Cardiac atrium fibroblast (primary cell): ENCODE measurements at places on chromosomes 11 and 22. TPM values are rescaled to one million over a fixed set of nuclear protein-coding genes. Genes with fewer than 3 reads are reported as not detected.

MMP12 gene
- total RNA-seq: not detected in 2 replicates

IGLL5 gene
- total RNA-seq: not detected in 2 replicates

PRG3 gene
- total RNA-seq: not detected in 2 replicates

OR52N4 gene
- not detected in 2 replicates for total RNA-seq

SPTBN2 gene
- total RNA-seq: 0.16 TPM in 1 of 2 replicates, not detected in the other

KLHL35 gene
- 2.8 and 15.3 TPM in 2 replicates for total RNA-seq

NAALAD2 gene
- total RNA-seq: 0.65 and 0.90 TPM in 2 replicates

B4GAT1 gene
- total RNA-seq: 23.7 and 28.2 TPM in 2 replicates

DDIAS gene
- total RNA-seq: 1.1 and 2.9 TPM in 2 replicates

APBB1 gene
- 28.7 and 40.3 TPM in 2 replicates for total RNA-seq

GALNT18 gene
- 1.3 and 7.8 TPM in 2 replicates for total RNA-seq

FGF19 gene
- not detected in 2 replicates for total RNA-seq

ANO1 gene
- not detected in 2 replicates for total RNA-seq

OR8A1 gene
- total RNA-seq: not detected in 2 replicates

LIPT2 gene
- 0.97 TPM in 1 of 2 replicates, not detected in the other for total RNA-seq

CARD18 gene
- not detected in 2 replicates for total RNA-seq

BMAL1 gene
- total RNA-seq: 9.9 and 31.1 TPM in 2 replicates

TRIM29 gene
- not detected in 2 replicates for total RNA-seq

TMPRSS4 gene
- total RNA-seq: not detected in 2 replicates

CRYBB2 gene
- total RNA-seq: not detected in 2 replicates

IFITM10 gene
- 0.18 and 0.65 TPM in 2 replicates for total RNA-seq

PYGM gene
- 5.8 and 9.7 TPM in 2 replicates for total RNA-seq

PGM2L1 gene
- 0.72 and 1.8 TPM in 2 replicates for total RNA-seq

MOGAT2 gene
- not detected in 2 replicates for total RNA-seq

MS4A3 gene
- not detected in 2 replicates for total RNA-seq

OR5M3 gene
- not detected in 2 replicates for total RNA-seq

CREB3L1 gene
- 31.3 and 41.9 TPM in 2 replicates for total RNA-seq

MGAT3 gene
- 1.8 and 3.2 TPM in 2 replicates for total RNA-seq

SERPING1 gene
- total RNA-seq: 169 and 221 TPM in 2 replicates

BBOX1 gene
- total RNA-seq: not detected in 2 replicates

LRRN4CL gene
- 0.72 and 1.5 TPM in 2 replicates for total RNA-seq

EP300 gene
- 27.2 and 47.3 TPM in 2 replicates for total RNA-seq

GGTLC3 gene
- not detected in 2 replicates for total RNA-seq

AQP11 gene
- 0.18 and 0.65 TPM in 2 replicates for total RNA-seq
